ENCODE measurements at places on chromosomes 5 and 9.

DNA sequence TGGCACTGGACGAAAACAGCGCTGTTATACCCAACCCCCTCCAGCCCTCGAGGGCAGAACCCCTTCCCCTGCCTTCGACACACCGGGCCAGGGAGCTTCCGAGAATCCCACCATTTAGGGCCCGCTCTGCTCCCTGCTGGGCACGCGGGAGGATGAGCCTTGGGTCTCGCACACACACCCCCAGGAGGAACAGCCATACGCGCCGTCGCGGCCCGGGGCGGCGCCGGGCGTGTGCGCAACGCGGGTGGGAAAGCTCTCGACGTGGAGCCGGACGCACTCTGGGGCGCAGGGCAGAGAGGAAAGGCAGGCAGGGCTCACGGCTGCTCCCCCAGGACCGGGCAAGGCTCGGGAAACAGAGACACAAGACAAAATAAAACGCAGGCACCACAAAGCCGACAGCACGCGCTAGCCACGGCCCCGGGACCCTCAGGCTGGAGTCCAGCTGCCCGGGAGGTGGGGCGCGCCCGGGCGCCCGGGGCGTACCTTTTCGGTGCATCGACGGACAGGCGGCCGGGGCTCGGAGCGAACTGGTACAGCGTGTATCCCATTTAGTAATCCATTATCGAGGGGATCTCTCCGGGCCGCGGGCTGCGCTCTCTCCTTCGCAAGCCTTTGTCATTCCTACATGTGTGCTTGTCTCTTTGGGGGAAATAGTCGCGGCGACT, 789 bp downstream of the SEMA6A start:
- no peak for DNase-seq

- DNase-seq: no peak
Observed at GRCh38 chr5:139821806-139822552, 26.4 kb downstream of the PSD2 start.

- DNase-seq: no peak
Observed at GRCh38 chr9:134648701-134649530, 7.3 kb downstream of the COL5A1 start.

DNA sequence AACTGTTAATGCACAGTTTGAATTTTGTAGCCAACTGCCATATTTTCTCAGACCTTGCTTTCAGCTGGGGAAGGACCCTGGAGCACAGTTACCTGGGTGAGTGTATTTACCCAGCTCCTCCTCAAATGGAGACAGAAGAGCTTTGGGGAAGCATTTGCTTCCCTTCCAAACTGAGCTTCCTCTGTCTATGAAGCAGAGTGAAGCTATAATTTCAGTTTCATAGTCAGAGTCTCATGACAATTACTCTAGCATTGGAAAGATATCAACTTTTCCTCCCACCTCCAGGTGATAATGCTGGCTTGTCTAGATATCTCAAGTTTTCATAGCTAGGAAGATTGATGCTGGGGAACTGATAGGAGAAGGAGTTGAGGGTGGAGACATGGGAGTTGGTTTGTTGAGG, 406.4 kb upstream of the CLINT1 start:
- DNase-seq: no peak

DNA sequence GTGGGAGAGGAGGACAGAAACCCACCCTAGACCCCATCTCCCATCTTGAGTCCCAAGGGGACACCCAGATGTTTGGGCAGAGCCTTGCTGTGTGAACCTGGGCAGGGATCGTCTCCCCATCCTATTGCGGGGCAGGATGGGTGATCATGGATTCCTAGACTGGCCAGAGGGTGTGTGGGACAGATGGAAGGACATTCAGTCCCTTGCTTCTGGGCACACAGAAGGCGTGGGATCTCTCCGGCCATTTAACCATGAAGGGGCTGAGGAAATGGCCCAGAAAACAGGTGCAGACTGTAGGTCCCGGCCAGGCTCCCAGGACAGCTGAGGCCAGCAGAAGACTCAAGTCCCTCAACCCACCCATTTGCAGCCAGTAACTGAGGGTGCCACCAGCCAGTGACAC, 29.9 kb downstream of the PTGES start:
- no peak for DNase-seq

- DNase-seq: no peak
Observed at GRCh38 chr5:141957367-141957996, 520 bp downstream of the PCDH12 start.

GRCh38 chr9:99867536-99867935, 38.9 kb upstream of the STX17 start:
- DNase-seq: no peak

DNA sequence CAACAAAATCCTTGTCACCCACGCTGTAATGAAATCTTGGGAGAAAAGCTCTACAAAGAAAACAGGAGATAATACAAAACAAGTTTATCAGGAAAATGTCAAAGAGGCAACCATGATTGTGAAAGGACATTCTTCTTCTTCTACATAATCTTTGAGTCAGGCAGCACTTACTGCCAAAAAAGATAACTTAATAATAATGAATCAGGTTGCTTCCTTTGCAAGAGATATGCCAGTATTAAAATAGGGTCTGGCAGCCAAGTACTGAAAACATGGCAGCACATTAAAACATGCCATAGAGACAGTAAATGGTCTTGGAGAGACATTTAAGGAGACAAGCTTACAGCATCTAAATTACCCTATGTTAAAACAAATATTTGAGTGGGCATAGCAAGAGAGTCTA, 1573.4 kb downstream of the EFNA5 start:
- no peak for DNase-seq

DNA sequence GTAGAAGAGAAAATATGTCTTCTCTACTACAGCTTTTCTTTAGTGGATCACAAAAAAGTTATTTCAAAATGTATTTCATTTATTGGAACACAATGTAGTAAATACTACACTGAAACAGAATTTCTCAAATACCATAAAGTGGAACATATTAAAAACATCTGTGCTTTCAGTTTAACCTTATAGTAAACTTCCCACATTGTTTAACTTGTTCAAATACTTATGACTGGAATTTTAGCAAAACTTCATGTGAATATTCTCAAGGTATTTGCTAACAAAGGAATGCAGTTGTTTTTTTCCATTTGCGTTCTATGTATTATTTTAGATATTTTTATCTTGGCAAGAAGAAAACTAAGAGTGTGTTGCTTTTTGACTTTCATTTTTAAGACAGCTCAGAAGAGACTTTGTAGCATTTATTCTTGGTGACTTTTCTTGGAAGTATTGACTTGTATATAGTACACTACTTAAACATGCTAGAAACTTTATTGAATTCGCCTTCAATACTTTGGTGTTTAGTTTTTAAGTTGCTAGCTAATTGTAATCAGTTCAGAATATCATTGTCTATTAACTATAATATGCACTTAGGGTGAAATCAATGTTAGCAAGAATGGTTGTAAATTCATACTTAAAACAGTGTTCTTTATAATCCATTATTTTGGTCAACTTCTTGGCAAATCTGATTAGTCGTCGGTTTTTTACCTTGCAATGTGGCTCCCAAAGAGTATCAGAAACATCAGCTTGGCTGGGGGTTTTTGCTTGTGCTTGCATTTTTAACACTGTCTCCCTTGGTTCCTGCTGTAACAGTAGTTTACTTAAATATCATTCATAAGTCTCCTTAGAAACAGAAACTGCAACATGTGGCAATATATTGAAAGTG, 5.0 kb upstream of the RHOBTB3 start:
- DNase-seq: no peak

DNA sequence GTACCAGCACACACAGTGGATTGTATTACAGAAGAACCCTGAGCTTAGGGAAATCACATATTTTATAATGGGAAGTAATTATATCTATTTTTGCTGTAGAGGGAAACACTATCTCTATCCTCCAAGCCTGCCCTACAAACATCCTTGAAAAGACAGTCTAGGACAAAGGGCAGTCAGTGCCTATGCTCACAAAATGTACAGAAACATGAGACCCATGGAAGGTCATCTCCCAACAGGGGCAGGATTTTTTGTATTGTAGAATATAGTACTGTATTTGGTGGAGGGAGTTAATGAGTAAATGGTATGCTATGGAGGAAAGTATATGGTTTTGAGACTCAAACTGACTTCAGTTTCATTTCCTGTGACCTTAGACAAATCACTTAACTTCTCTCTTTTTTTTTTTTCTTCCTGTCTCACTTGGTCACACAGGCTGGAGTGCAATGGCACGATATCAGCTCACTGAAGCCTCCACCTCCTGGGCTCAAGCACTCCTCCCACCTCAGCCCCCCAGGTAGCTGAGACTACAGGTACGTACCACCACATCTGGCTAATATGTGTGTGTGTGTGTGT, 5.8 kb upstream of the RAB14 start:
- DNase-seq: no peak

DNA sequence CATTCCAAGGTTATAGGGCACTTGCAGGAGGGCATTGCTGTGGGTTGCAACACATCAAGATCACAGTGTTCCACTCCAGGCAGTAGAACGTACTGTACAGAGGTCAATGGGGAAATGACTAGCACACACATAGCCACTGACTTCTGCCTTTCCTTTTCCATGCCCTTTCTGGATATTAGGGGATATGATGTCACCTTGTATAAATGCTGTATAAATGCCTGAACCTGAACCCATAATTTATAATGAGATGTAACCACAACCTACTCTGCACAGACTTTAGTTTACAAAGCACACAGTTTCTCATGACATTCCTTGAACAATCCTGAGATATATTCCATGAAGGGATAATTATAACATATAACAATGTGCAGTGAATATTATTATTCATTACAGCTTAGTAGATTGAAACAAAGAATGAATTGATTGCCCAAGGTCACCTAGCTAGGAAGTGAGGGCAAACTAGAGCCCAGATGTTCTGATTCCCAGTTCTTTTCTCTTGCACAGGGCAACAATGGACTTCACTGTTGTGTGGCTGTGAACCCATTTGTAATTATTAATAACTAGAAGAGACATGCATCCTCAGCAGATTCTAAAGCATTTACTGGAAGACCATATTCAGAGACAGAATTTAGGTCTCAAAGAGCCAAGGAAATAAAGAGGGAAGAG, 5.6 kb upstream of the ABLIM3 start:
- DNase-seq: no peak

DNA sequence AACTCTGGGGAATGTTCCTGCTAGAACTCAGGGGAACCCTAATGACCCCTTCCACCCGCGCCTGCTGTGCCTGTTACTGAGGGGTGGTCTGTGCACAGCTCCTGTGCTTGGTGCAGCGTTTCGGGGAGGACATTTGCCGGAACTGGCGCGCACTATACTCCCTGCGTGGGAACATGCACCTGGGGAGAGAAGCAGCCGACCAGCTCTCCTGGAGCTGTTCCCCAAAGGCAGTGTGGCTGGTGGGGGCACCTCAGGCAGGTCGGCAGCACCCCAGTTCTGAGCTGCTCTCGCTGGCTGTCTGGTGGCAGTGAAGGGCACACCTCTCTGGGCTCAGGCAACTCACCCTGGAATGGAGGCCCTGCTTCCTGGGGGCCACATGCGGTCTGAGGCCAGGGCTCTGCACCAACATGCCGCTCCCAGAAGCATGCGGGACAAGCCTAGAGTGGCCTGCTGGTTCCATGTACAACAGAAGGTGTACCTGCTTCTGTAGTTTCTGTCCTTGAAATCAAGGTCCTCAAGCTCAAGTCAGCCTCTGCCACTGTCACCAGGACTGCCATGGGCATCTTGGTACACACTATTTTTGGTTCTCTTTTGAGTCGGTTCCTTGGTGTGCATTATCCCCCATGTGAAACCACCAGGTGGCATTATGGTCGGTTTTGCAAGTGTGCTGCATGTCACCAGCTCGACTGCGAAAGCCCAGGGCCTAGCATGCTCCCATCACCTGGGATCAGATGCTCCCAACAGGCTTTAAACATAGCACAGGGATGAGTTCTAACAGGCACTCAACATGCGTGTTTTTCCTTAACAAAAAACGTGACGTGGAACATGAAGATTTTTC, 7.8 kb upstream of the MRNIP start:
- peak; percentile 14 for DNase-seq

DNA sequence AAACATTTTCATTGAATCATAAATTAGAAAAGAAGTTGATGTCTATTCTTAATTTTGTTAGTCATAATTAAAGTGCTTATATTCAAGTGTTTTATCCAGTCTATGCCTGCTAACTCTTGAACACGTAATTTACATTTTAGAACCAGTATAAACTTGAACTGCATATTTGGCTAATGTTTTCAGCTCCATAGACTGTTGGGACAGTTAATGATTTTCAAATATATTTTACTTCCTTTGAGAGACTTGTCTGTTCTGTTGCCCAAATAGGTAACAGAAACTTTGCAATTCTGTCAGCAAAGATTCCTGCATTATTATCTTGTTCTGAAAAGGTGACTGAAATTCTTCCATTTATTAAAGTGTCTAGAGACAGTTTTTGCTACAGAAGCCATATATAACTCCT, 7.8 kb downstream of the ITGA2 start:
- no peak for DNase-seq

DNA sequence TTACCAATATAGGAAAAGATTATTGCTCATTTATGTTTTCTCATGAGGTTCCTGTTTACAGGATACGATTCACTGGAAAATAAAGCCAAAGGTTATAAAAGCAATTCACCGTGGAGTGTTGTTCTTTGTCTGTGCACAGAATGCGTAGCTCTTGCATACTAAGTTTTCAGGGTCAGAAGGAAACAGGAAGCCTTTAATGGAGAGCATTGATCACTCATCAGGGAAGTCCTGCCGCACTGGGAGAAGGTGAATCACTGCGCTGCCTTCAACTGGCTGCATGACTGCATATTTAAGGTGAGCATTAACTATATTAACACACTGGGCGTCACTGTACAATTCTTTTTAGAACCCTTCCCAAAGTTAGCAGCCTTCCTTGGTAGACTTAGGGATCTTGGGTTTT, 74.1 kb upstream of the SYK start:
- DNase-seq: no peak

DNA sequence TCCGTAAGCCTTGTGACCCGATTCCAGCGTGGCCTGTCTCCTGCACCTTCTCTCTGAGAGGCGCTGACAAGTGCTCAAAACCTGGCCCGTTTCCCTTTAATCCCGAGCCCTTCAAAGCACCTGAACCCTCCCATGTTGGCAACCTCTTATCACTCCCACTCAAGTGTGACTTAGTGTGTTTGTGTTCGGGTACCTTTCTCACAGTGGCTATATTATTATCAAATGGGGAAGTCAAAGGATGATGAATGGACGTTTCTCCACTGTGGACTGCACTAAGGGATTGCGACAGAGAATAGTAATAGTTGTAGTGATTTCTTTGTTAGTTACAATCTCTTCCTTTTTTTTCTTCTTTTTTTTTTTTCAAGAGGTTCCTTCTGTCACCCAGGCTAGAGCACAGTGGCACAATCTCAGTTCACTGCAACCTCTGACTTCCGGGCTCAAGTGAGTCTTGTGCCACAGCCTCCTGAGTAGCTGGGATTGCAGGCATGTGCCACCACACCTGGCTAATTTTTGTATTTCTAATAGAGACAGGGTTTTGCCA, 65.4 kb upstream of the TNFSF8 start:
- DNase-seq: no peak

GRCh38 chr9:36102742-36103495, 33.6 kb upstream of the GLIPR2 start:
- peak; percentile 87 for DNase-seq

DNA sequence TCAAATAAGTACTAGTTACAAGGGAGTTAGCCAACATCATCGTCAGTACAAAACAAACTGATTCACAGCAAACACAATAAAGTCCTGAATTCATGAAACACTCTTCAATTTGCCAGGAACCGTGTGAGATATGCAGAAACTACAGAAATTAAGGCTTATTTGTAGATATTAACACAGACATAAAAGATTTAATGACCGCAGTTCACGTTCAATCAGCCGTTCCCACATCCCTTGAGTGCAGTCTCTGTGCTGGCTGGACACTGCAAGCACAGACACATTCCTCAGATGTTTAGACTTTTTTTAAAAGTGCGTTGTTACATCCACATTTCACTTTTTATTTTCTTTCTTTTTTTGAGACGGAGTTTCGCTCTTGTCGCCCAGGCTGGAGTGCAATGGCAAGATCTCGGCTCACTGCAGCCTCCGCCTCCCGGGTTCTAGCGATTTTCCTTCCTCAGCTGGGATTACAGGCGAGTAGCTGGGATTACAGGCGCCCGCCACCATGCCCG, 566 bp upstream of the CEP78 start:
- no peak for DNase-seq
